ENCODE measurements at places on chromosomes 5 and 9.

DNA sequence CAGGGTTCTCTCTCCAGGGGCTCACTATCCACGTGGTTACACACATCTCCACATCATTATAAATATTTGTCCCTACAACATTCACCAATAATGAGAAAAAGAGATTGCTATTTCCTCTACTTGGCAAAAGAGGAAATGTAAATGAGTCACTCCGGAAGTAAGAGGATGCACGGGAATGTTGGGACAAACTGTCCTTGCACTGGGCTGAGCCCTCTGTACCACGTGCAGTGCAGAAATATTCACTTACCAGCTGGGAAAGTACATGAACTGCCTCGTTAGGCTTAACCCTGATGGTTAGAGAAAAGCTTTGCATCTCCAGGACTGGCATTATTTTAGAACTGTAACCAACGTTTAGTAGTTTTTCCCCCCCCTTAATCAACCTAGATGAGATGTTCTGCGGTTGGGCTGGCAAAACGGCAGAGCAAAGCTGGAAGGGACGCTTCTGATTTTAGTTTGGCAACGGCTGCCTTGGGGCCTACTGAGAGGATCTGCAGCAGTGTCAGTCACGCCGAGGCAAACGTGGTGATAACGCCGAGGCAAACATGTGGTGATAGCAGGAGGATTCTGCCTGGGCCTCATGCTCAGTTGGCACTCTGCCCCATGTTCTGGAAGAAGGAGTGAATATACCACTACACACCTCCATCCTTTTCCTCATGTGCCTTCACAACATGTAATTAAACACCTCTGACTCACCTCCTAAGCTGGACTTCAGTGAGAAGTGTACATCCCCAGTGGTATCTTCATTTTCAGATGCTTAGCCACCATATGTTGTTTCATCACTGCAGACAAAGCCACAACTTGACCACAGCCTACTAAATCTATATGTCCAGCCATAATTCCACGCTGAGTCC lies 661.4 kb upstream of the KLF4 start:
- no peak for DNase-seq

GRCh38 chr9:447230-448025 lies 232.8 kb downstream of the DOCK8 start:
- no peak for DNase-seq

GRCh38 chr5:168110870-168111832 lies 180.3 kb upstream of the WWC1 start:
- no peak for DNase-seq

- no peak for DNase-seq
These were observed 644.6 kb upstream of the RGMB start for GRCh38 chr5:98128846-98129245.

DNA sequence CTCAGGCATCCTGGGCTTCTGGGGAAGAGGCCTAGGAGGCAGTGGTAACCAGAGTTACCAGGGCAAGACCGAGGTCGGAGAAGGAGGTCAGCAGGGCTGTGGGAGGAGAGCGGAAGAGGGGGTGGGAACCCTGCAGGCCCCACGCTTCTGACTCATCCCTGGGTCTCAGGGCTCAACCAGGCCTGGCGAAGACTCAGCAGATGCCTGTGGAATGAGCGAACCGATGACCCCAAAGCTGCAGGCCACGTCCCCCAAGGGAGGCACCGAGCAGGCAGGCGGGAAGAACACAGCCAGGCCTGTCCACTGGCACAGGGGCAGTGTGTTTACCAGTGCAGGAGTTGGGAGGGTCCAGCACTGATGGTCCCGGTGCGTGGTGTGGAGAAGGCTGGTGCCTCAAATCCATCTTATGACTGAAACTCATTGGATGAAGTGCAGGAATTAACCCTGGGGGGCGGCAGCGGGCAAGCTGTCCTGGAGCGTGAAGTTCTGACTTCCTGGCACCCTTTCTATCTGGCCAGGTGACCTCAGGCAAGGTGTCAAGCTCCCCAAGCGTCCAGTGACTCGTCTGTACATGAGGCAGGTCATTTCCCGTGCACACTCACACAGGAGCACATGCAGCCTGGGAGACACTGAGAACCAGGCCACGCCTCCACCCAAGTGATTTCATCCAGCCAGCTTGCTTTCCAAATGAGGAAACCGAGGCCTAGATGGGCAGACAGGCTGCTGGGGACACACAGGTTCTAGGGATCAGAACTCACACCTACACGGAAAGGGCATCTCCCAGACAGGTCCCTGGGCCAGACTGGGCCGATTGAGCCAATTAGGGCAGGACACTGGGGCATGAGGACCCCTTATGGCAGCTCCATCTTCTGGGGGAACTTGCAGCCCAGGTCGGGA lies 69.1 kb downstream of the ADAMTS2 start:
- DNase-seq, result no peak

- no peak for DNase-seq
These were observed 383.4 kb downstream of the ENC1 start for GRCh38 chr5:74257060-74257527.

DNA sequence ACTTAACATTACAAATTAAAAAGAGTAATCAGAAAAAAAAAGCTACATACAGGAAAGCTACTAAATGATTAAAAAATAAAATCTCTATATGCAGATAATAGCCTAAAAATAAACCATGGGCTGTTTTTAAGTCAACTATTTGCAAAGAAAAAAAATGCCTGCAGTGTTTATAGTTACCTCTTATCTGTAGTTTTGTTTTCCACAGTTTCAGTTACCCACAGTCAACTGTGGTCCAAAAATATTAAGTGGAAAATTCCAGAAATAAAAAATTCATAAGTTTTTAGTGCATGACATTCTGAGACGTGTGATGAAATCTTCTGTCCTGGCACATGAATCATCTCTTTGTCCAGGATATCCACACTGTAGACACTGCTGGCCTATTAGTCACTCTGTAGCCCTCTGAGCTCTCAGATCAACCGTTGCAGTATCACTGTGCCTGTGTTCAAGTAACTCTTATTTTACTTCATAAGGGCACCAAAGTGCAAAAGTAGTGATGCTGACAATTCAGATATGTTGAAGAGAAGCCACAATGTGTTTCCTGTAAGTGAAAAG lies 59.2 kb downstream of the PRELID2 start:
- no peak for DNase-seq

GRCh38 chr9:113462781-113463286 lies 693 bp upstream of the RGS3 start:
- no peak for DNase-seq

- no peak for DNase-seq
These were observed 99.4 kb upstream of the ADAMTS16 start for GRCh38 chr5:5040712-5041111.

DNA sequence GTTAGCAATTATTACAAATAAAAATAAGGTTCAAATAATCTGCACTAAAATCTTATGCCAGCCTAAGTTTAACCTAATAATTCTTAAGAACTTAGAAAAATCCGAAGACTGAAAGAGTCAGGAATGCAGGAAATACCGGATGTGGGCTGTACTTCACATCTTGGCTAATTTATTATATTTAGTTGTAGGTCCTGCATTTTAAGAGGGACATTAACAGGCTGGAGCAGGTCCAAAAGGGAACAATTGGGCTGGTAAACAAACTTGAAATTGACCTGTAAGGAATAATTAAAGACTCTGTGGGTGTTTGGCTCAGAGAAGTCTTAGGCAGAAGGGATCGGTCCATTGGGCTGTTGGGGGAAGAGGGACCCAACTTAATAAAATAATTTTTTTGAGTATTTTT lies 18.4 kb downstream of the GLRA1 start:
- DNase-seq, result no peak

- no peak for DNase-seq
These were observed 23.4 kb downstream of the SARDH start for GRCh38 chr9:133714606-133715294.
